ENCODE measurements at places on chromosomes 7 and 10.
A peak's percentile ranks its signal among the peaks of the same experiment; 100 is the strongest.

DNA sequence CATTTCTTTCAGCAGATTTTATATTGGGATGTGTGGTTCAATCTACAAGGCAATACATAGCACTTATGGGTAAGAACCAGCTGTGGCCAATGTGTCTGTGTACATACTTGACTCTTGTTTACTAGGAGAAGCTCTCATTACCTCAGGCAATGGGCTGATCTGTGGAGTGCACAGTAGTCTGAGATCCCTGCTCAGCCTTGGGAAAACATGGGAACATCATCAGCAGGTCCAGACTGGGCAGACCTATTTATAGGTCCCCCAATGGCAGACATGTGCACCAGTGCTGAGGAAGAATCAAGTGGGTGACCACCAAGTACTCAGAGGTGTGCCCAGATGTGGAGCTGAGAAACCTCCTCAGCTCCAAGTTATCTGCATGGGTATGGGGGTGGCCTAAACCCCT lies 349.7 kb downstream of the KIF20B start:
- DNase-seq: no peak

GRCh38 chr10:20686015-20686635 lies 211.0 kb downstream of the NEBL start:
- no peak for DNase-seq

GRCh38 chr10:19918794-19919193 lies 102.6 kb downstream of the PLXDC2 start:
- DNase-seq: no peak

GRCh38 chr10:130885021-130885655 lies 426.4 kb downstream of the TCERG1L start:
- DNase-seq: no peak

DNA sequence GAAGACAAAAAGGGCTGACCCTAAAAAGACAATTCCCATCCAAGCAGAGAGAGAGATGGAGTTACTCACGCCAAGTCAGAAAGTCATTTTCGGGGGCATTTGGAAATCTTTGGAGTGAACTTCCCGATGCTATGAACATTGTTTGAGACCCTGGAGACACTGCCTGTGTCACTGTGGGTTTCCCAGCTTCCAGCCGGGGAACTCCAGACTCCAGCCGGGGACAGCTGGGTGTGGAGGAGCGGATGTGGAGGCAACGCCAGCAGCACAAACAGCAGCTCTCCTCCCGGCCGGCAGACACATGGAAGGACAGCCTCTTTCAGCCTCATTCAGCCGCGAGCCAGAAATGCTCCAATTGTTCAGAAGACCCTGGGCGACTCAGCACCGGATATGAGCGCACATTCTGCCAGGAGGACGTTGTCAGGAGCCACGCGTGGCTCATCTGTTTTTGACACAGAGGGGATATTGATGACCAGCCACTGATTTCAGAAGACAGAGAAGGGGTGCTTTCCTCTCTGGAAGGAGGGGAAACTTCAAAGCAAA lies 97.6 kb downstream of the PRPF18 start:
- DNase-seq: peak; percentile 52

GRCh38 chr10:130630135-130630534 lies 493.9 kb downstream of the GLRX3 start:
- DNase-seq: no peak

DNA sequence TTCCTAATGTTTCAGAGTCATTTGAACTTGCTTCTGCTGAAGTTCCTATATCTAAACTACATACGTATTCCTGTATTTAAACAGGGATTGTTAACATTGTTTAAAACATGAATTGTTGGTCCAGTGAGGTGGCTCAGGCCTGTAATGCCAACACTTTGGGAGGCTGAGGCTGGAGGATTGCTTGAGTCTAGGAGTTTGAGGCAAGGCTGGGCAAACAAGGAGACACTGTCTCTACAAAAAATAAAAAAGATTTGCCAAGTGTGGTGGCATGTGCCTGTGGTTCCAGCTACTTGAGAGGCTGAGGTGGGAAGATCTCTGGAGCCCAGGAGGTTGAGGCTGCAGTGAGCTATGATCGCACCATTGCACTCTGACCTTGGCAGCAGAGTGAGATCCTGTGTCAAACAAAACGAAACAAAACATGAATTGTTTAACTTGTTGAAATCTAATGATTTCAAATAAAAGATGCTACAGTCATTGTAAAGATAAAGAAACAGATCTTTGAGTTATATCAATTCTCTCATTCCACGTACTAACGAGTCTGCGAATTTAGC lies 809.4 kb downstream of the TYW1 start:
- no peak for DNase-seq

DNA sequence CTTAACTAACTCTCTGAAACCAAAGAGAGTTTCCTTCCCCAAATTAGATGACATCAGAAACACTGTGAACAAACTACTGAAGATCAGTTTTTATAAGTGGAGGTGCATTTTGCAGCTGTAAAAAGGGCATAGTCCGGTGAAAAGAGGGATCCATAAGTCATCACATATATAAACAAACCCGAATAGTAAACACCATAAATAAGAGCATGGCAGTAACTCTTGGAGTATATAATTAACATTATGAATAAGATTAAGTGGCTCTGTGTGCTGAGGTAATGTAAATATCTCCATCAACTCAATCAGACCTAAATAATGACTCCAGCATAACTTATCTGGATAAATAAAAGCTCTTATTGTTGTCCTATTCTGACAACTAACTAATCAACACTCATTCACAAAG lies 43.0 kb upstream of the SHTN1 start:
- no peak for DNase-seq

DNA sequence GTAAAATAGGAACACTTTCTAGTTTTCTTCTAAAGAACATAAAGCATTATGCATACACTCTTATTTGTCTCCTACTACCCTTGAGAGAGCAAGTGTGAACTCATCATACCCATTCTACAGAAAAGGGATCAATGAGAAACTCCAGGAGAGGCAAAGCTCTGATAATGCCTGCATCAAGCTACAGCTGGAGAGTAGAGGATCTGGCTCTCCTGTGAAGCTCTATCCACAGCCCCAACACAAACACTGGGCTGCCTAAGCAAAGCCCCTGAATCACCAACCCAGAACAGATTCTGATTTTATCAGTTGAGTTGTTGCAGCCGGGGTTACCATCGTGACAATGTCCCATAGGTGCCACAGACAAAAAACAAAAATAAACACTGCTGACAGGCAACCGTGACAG lies 74.9 kb downstream of the NUDCD3 start:
- no peak for DNase-seq

DNA sequence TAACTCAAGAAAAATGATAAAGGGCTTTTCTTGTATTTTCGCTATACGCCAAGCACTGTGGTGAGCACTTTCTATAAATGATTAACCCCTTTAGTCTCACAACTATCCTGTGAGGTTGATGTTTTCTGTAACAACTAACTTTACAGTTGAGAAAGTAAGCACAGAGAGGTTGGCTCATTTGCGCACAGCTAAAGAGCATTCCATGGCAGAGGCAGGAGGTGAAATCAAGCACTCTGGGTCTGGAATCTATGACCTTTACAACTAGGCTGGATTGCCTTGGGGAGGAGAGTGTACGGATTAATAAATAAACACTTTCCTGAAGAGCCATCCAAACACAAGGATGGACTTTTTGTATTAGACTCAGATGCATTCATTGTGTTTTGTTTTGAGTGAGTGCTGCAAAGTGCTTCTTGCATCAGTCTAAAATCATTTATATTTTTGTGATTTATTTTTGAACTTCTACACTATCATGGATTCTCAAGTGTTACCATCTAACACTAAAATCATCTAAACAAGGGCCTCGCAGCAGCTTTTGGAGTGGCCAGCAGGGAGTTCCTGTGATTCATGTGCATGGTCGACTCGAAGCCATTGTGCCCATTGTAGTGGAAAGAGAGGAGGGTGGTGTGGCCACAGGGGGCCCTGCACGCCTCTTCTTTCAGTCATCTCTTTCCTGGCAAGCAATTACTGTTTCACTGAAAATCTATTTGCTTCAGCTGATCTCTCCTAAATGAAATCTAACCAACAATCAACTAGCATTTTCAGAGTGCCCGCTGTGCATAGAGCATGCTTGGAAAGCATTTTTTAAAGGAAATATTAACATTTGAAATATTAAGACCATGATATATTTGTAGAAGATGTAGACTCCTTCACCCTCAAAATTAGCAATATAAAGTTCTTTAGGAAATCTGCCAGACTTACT lies 633.4 kb upstream of the COBL start:
- DNase-seq: peak; percentile 23

DNA sequence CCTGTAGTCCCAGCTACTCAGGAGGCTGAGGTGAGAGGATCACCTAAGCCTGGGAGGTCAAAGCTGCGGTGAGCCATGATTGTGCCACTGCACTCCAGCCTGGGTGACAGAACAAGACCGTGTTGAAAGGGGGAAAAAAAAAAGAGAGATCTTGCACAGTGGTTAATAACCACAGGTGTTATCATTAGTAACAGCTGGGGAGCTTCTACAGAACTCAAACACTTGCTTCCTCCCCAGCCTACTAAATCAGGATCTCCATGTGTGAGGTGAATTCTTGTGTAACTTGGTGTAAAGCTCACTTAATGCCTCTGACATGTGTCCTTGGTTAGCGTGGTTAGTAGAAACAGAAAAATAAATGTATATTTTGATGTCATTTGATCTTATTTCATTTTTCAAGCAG lies 43.9 kb upstream of the BMS1 start:
- no peak for DNase-seq

DNA sequence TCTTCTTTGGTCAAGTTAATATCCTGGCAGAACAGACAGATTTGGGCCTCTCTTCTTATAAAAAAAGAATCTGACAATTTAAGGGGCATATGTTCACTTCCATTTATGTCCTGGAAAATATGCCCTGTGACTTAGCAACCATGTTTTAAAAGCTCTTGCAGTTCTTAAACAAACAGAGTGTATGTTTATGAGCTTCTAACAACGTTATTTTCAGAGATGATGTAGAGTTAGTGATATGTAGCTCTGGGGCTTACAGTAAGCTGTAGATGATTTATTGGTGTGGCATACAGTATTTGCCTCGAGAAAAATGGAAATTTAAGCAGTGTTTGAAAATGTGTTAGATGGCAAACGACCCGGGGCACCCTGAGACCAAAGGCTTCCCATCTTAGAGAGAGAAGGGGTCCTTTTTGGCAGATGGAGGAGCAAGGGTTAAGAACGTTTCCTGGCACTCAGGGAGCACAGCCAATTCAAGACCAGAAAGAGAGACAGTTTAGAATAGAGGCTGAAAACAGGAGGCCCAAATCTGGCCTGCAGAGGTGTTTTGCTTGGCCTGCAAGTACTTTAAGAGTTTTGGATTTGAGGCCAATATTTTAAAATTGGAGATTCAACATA lies 397.5 kb downstream of the KCNMA1 start:
- DNase-seq: no peak

GRCh38 chr7:41877118-41877517 lies 174.2 kb upstream of the INHBA start:
- no peak for DNase-seq

- DNase-seq: no peak
Measured at GRCh38 chr7:157616931-157617330, 280.1 kb downstream of the DNAJB6 start.

GRCh38 chr10:70673043-70673928 lies 980 bp downstream of the ADAMTS14 start:
- DNase-seq: no peak

GRCh38 chr10:88835096-88835909 lies 16.3 kb downstream of the ANKRD22 start:
- DNase-seq: peak; percentile 79

DNA sequence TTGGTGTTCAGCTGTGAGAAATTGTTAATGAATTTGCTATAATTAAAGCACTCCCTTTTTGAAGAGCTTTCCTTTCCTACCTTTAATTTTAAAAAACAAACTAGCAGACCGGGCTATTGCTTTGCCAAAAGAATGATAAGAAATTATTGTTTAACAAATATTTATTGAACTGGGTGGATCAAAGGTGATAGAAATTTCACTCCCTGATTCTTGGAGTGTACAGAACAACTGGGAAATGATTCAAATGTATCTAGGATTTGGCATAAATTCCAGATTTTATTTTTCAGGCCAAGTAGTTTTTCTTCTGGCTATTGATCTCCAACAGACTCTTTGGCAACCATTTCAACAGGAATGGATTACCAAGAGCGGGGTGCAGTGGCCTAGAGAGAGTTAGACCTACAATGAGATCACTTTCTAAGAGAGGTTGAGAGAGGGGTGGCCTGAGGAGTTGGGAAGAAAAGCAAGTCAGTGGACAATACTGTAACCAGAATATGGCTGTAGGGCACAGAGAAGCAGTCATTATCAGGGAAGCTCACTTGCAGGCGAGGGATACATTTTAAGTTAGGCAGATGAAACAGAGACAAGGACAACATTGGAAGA lies 71.9 kb downstream of the PLXDC2 start:
- DNase-seq: no peak

GRCh38 chr10:79583488-79584024 lies 23.3 kb upstream of the SFTPA2 start:
- no peak for DNase-seq

- peak; percentile 22 for DNase-seq
Measured at GRCh38 chr7:88095-88926, 104.1 kb upstream of the FAM20C start.

DNA sequence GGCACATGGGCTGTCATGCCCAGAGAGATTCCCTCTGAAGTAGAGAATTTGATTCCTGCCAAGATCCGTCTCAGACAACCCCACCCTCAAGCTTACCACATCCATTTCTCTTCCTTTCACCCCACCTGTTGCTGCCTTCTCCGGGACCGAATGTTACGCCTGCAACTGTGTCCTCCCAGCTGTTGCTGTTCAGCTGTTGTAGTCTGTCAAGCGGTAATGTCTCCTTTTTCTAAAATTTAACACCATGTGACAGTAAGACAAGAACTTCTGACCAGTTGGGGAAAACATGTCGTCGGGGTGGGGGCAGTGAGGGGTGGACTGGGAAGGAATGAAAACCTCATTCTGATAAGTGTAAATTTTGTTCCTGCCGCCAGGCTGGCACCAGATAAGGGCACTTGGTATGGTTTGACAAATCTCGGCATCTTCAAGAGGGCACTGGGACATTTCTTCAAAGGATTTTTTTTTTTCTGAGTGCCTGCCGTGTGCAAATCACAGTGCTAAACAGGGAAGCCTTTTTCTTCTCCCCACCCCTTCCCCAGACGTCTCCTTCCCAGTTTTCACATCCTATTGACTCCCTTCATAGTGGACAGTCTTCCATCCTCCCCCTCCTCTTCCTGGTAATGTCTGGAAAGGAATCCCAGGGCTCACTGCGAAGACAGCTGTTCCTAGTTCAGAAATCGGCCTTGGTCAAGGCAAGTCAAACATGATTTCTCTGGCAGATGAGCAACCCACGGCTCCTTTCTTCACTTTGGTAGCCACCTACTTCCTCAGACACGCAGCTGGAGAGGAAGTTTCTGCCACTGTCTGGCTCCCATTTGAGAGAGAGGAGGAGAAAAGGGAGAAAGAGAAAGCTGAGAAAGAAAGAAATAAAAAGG lies 5.0 kb upstream of the CELF2 start:
- no peak for DNase-seq

GRCh38 chr7:124552217-124552616 lies 213.4 kb downstream of the GPR37 start:
- DNase-seq: no peak

- no peak for DNase-seq
Measured at GRCh38 chr7:47967708-47968107, 11.7 kb downstream of the HUS1 start.

DNA sequence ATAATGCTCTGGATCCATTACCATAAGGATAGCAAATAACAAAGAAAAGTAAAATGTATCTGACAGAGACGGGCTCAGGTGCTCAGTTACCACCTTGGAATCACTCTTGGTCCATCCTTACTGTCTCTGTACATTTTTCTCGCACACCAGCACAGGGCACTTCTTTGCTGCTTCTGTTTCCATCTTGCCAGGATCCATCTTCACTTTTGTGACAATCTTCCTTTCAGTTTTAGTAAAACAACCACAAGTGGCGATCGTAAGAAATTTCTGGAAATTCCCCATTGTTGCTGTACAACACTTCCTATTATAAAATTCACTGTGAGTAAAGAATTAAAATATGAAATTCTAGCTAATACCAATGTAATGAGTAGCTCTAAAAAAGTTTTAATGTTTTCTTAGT lies 695.5 kb downstream of the GRM8 start:
- DNase-seq: no peak
